ENCODE measurements at places on chromosomes 13 and 19.

DNA sequence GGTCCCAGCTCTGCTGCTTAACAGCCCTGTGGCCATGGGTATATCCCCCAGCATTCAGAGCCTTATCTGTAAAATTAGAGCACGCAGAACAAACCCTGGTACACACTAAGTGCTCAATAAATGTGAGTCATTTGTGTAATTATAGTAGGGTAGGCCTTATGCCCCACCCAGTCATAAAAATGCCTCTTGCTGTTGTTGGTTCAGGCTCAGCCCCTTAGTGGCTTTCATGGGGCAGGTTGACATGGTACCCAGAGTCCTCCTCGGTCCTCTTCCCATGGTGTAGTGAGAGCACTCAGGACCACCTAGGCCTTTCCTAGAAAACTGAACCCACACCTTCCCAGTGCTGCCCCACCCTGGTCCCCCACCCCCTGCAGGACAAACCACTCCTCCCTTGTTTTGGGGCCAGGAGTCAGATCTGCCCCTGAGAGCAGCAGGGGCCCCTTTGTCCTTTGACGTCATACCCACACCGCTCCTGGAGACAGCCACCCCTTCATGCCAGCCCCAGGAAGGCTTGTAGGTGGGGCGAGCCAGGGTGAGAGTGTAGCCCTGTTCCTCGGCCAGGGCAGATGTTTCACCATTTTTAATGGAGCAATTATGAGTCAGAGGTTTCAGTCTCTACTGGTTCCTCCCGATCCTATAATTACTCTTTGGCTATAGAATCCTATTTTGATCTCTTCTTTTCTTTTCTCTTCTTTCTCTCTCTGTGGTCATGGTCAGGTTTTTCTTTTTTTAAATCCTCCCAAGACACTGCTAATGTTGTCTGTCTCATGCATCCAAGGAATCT lies 36.8 kb downstream of the ACTN4 start:
- no peak for DNase-seq

DNA sequence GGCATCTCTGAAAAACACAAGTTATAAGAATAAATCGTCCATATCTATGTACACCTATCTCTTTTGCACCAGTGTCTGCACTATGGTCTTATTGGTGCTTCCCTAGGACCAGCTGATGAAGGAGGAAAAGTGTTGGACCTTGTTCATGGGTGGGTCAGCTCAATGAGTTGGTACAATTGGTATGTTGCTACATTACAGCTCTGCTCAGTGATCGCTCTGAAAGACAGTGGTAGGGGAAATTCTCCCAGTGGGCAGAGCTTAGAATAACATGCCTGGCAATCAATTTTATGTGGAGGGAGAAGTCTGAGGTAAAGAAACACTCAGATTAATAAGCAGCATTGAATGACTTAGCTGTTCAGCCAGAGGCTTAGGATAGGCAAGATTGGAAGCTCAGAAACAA lies 138.7 kb upstream of the KL start:
- DNase-seq, result no peak

DNA sequence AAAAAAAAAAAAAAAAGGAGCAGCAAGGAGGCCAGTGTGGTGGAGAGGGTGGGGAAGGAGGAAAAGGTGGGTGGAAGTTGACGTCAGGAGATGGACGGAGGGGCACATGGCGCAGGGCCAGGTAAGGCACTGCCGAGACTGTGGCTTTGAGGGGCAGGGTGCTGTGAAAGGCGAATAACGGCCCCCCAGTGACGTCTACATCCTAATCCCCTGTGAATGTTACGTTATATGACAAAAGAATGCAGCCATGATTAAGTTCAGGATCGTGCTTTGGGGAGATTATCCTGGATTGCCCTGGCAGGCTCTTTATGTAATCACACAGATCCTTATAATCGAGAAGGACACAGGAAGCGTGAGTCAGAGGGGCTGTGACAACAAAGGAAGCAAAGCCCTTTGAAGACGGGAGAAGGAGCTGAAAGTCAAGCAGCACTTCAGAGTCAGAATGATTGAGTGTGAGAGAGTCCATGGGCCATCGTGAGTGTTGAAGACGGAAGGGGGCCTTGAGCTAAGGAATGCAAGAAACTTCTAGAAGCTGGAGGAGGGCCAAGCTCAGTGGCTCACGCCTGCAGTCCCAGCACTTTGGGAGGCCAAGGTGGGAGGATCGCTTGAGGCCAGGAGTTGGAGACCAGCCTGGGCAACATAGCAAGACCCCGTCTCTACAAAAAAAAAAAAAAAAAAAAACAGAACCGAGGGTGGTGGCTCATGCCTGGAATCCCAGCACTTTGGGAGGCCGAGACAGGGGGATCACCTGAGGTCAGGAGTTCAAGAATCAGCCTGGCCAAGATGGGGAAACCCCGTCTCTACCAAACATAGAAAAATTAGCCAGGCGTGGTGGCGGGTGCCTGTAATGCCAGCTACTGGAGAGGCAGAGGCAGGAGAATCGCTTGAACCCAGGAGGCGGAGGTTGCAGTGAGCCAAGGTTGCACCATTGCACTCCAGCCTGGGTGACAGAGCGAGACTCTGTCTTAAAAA lies 13.8 kb upstream of the CEACAM16 start:
- no peak for DNase-seq

DNA sequence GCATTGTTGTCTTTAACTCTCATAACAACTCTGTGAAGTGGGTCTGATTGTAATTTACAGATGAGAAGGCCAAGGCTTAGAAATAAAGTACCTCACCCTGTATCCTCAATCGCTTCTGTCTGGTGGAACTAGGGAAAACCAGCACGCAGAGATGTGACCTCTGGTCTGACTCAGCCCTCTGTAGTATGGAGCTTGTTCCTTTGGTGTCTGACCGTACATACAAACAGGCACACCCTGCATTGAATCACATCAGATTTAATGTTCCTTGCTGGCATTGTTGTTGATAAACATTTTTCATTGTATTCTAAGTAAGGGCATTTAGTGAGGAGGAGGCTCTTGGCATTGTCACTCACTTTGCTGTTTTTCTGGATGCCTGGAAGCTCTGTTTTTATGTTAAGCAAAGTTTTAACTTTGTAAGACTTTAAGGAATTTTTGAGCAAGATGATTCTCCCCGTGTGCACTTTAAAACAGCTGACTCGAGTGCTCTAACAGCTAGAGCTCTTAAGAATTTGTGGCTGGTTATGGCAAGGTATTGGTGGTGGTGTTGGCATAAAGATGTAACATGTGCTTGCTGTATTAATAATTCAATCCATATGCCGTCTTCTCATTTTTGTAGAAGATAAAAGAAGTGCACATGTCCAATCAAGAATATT lies 89.0 kb upstream of the SPATA13 start:
- DNase-seq, result no peak

- no peak for DNase-seq
Observed at GRCh38 chr19:610071-610800, 20.6 kb downstream of the HCN2 start.

DNA sequence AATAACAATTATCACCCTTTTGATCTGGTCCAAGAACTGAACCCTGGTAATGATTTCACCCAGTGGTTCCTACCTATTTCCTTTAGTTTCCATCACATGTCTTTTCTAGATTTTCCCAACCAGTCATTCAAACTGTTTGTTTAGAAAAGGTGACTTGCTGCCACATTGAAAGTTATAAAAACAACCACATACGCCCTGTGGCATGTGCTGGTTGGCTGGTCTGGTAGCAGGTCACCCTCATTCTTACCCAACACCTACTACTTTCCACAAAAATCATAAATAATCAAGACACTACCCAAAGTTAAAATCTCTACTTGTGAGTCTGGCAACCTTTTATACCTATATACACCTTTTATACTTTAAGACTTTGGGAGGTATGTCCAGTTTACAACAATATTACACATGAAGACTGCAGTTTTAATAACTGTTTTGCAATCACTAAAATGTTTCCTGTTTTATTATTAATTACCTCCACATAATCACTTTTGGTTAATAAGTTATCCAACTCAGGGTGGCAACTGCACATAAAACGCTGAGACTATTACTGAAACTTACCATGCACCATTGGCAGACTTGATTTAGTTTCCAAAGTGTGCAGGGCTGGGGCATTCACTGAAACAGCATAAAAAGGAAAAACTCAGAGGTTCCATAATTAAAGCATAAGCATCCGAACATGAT lies 38.9 kb downstream of the DZIP1 start:
- no peak for DNase-seq

DNA sequence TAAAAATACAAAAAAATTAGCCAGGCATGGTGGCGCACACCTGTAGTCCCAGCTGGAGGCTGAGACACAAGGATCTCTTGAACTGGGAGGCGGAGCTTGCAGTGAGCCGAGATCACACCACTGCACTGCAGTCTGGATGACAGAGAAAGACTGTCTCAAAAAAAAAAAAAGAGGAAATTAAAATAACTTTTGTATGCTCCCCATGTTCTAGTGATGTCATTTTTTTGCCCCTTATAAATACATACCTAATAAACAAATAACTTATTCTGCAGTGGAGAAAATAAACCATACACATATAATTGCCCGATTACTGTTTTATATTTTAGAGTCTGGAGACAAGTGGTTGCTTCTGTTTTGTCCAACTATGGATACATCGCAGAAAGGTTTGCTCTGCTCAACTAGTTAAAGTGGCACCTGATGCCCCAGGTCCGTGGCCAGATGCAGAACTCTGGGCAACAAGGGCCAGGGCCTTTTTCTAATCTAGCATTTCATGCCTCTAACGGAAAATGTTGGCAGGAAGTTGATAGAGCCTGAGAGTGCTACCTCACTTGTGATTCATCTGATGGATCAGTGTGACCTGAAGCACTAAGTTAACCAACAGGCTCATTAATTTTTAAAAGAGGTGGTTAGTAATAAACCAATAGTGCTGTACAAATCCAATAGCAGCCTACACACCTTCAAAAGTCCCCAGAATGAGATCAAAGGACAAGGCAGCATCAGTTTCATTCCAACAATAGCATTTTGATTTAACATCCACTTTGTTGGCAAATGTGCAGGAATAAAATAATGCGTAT lies 18.8 kb downstream of the UBE2L5 start:
- no peak for DNase-seq

DNA sequence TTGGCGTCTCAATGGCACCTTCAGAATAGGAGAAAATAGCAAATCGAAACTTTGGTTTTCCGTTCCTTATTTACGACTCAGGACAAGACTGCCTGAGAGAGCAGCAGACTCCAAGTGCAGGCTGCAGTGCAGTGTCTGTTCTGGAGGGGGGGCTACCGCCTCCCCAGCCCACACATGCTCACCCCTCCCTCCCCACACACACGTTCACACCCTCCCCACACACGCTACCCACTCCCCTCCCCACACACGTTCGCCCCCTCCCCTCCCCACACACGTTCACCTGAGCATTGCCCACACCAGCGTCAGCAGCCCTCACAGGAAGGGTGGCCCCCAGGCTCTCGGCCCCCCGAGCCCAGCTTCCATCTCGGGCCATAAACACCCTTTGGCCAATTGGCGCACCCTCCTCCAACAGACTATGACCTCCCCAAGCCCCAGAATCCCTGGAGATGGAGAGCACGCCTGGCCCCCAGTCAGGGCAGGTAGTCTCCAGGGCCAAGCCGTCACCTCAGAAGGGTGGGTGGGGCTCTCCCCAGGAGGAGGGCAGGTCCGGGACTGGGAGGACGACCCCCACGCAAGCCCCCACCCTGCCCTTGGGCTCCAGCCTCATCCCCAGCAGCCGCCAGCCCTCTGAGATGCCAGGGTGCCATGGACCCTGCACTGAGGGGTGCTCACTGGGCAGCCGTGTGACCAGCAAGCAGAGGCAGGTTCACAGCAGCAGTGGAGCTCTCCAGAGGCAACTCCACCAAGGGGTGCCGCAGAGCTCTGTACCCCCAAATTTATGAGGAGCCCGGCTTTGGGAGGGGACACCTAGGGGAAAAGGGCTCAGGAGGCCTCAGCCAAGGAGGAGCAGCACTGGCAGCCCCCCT lies 27.5 kb downstream of the RASA3 start:
- no peak for DNase-seq

DNA sequence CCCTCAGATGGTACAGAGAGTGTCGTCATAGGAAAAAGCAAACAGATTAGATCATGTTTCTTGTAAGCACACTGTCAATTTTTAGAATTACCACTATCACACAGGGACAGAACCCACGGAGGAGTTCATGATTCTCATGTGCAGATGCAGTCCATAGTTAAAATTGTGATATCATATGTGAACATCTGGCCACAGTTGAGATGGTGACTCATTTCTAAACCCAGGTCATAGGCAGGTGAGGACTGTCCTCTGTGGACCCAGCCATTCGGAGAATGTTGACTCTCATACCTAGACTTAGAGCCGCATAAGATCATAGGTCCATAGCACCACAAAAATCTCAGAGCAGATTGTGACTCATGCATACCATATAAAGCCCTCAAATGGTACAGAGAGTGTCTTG lies 17.8 kb upstream of the ZNF730 start:
- DNase-seq, result no peak

DNA sequence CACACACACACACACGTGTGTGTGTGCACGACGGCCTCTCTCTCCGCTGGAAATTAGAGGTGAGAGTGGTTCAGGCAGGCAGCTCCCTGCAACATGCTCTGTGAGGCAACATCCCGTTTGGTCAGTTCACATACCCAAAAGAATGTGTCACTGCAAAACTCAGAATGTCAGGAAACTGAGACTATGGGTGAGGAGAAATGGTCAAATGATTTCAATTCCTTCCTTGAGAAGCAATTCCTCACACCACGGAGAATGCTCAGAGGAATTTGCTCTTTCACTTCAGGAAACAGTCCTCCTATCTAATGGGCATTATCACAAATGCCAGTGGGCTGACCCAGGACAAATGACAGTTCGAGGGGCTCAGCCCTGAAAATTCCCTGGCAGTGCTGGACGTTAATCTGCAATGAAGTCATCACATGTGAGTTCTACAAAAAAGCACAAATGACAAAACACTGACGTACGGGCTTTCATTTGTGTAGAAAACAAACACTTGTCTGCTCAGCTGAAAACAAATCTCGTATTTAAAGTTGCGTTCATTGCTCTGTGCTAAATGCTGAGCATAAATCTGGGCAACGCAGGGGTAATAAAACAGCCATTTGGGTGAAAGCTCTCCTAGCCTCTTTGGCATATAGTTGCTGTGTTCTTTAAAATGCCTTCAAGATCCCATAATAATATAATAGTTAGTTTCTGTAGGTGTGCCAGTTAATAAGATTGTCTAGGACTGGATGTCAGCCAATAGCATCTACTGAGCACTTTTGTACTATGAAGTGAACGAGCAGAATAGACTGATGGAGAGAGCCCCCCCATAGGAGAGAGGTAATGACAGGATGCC lies 18.6 kb upstream of the LATS2 start:
- no peak for DNase-seq

GRCh38 chr13:62014299-62014698 lies 598.6 kb upstream of the PCDH20 start:
- DNase-seq, result no peak

- DNase-seq, result no peak
Observed at GRCh38 chr19:49149652-49150105, 5.5 kb downstream of the HRC start.

- no peak for DNase-seq
Observed at GRCh38 chr19:58563034-58563573, 4.7 kb upstream of the UBE2M start.

- DNase-seq, result no peak
Observed at GRCh38 chr13:64538711-64539110, 2691.4 kb downstream of the PCDH9 start.

- no peak for DNase-seq
Observed at GRCh38 chr13:24858953-24859352, 95.0 kb downstream of the RNF17 start.

Measured in stimulated activated CD4-positive, alpha-beta T cell treated with anti-CD3 and anti-CD28 coated beads, Interleukin-4, amount 100 ng/mL, for 48 hours (primary cell).